ENCODE measurements at places on chromosomes 2 and 18.

- no peak for DNase-seq
Observed at GRCh38 chr2:138500592-138501424, 762 bp upstream of the SPOPL start.

- DNase-seq: no peak
Observed at GRCh38 chr2:199378948-199379650, 78.6 kb downstream of the SATB2 start.

- no peak for DNase-seq
Observed at GRCh38 chr2:99680946-99681345, 191.1 kb upstream of the REV1 start.

DNA sequence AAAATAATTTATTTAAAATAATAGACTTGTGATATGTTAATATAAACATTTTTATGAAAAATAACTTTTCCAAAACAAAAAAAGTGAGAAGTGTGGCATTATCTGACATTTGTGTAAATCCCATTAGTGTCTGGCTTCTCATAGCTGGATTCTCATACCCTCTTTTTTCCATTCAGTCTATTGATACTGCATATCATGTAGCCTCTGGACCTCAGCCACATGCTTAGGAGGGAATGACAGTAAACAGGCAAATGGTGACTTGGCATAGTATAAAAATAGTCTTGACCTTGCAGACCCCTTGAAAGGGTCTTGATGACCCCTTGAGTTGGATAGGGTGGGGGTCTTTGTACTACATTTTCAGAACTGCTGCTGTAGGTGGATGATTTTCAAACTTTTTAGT, 29.2 kb downstream of the GALNT1 start:
- no peak for DNase-seq

- DNase-seq: no peak
Observed at GRCh38 chr2:45288532-45289417, 279.5 kb upstream of the SIX2 start.

GRCh38 chr2:11310212-11310611, 34.2 kb downstream of the ROCK2 start:
- no peak for DNase-seq

DNA sequence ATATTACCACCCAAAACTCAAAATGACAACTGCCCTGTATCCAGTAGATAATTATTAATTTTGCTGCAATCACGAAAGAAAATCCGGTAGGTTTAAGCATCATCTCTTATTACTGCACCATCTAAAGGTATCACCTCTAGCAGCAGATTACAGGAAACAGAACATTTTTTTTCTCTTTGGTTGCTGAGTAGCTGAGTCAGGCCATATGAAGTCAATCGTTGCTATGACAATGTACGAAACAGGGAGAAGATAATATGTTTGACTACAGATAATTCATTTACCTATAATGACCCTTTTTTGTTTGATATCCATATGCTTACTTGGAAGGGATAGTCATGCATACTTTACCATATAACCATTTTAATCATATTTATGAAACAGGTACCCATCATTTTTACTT, 831.6 kb upstream of the CHAC2 start:
- DNase-seq: no peak
